ENCODE measurements at places on chromosomes 4 and X.

GRCh38 chrX:130139474-130140201, 26.0 kb downstream of the AIFM1 start:
- DNase-seq = no peak

DNA sequence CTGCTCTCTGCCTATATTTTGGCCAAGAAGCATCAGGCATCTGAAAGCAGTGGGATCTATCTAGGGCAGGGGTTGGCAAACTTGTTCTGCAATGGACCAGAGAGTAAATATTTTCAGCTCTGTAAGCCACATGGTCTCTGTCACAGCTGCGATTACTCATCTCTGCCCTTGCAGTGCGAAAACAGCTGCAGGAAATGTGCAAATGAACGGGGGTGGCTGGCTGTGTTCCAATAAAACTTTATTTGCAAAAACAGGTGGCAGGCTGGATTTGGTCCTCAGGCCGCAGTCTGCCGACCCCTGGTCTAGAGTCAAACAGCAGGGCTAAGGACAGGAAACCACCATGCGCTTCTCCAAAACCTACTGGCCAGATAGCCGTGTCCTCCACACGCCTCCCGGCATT, 48.6 kb downstream of the ACOX3 start:
- peak; percentile 23 for DNase-seq

DNA sequence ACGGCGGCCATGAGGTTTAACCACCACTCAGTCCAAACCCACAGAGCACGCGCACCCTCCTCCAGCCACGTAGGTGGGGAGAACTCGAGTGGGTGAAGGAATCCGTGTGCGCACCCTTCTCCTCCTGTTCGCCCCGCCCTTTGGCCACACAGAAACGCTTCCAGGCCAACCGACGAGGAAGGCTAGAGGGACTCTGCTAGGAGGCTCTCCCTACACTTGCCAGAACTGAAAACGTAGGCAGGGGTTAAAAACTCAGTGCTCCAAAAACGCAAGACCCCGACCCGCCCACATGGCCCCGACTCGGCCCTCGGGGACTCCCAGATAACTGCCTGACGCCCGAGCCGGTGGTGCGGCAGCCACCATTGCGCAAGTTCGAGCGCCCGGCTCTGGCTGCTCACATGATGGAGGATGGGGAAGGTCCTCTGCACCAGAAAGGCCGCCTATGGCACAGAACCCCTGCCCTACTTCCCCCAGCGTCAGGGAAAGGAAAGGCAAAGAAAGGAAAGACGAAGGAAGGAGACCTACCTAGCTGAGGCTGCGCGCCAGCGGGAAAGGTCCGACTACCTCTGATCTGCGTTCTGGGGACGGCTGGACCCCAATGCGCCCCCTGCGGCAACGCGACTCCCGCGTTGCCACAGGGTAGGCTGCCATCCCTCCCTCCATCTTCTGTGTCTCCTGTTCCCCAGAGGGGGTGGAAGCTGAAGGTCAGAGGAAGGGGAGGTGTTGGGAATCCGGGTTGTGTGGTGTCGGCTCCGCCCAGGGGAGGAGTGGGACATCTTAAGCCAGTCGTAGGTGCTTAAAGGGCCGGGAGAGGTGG, 201.9 kb upstream of the AGTR2 start:
- peak; percentile 76 for DNase-seq

GRCh38 chr4:41967392-41967791, 14.2 kb upstream of the DCAF4L1 start:
- DNase-seq = no peak

- no peak for DNase-seq
These were observed 589.2 kb upstream of the NR3C2 start for GRCh38 chr4:149031399-149031798.

DNA sequence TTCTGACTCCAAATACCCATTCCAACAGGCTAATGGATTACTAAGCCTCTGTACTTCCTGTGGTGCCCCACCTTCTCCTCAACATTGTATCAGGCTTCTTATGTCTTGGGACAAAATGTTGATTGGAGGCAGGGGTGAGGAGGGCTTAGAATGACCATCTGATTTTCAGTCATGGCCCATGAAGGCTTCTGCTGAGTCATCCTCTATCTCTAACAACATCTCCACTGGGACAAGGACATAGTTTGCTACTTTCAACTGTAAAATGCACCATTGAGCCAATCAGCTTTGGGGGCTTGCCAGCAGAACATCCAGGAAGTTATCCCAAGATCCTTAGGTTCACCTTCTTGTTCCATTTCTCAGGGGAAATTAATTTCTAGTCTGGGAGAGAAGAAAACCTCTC, 29.5 kb downstream of the MAGEB17 start:
- DNase-seq = no peak

DNA sequence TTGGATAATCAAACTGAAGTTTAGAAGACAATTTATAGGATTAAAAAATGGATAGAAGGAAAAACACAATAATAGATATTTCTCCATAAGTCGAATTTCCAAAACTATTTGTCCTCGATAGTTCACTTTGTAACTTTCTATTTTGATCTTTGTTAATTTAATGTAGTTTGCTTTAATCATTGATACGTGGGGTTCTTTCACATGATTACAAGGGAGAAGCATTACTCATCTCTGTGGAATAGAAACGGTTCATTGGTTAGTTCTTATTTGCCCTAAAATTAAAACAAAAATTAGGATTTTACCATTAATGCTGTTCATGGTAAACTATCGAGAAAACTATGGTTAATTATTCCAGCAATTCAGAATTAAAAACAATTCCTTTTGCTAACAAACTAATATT, 2.1 kb downstream of the TET2 start:
- no peak for DNase-seq

DNA sequence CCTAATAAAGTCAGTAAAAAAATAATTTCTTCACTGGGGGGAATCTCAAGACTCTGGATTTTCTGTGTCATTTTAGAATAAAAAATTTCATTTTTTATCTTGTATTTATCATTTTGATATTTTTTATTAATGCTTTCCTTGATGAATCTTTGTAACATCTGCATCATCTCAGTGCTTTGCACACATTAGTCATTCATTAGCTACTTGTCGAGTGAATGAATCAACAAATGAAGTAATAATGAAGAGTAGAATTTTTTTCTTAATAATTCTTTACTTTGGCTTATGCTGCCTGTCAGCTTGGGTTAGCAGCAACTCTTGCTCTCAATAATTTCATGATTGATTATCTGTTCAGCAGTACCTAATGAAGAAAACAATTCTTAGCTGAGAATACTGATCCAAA, 530.8 kb downstream of the GRXCR1 start:
- no peak for DNase-seq

- no peak for DNase-seq
These were observed 44.2 kb upstream of the SCRG1 start for GRCh38 chr4:173443121-173443520.

DNA sequence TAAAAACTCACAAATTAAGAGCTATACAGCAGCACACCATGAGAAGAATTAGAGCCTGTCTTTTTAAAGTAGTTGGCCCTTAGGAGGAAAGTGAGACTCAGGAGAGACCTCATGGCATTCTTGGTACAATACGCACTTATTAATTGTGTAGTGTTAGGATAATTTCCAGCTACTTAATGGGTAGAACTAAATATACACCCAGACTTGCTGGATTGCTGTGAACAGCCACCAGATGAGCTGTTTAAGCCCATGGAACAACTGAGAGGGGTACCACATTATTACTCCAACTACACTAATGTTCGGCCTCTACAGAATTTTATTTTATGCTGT, 13.6 kb downstream of the MFAP3L start:
- DNase-seq = no peak

- DNase-seq = no peak
These were observed 141.1 kb upstream of the WDFY3 start for GRCh38 chr4:85107553-85107952.

- DNase-seq = no peak
These were observed 162.8 kb downstream of the PPP1R2C start for GRCh38 chrX:42615161-42615563.

DNA sequence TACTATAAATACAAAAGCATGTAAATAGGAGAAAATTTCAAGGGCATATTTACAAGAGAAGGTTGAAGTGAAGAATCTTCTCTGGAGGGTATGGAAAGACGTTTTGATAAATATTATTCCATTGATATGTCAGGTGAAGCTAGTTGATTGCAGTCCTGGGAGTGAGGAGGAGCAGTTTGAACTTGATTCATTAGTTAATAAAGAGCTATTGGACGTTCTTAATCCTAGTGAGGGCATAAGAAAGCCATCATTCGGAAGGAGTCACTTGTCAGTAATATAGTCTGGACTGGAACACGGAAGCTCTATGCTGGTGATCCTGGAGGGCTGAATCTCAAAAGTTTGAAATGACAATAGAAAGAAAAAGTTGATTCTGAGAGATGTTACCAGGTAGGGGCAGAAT, 455.1 kb downstream of the PACRGL start:
- no peak for DNase-seq

DNA sequence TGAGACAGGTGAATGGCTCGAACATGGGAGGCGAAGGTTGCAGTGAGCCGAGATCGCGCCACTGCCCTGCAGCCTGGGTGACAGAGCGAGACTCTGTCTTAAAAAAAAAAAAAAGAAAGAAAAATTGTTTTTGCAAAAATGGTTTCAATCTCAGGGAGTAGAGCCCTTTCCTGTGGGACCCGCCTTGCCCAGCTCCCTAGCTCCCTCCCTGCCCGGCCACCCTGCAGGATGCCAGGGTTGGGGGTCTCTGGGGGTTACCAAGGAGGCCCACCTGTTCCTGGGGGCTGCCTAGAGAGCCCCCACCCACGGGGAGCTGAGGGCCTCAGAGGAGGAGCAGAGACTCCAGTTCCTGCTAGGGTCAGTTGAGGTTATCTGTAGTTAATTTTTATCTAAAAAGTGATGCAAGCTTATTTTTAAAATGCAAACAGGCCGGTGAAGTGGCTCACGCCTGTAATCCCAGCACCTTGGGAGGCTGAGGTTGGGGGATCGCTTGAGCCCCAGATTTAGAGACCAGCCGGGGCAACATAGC, 18.7 kb upstream of the PLCXD1 start:
- no peak for DNase-seq

GRCh38 chr4:124055896-124056295, 656.6 kb downstream of the ANKRD50 start:
- DNase-seq = no peak

- no peak for DNase-seq
These were observed 200.7 kb upstream of the IL15 start for GRCh38 chr4:141435446-141436225.

DNA sequence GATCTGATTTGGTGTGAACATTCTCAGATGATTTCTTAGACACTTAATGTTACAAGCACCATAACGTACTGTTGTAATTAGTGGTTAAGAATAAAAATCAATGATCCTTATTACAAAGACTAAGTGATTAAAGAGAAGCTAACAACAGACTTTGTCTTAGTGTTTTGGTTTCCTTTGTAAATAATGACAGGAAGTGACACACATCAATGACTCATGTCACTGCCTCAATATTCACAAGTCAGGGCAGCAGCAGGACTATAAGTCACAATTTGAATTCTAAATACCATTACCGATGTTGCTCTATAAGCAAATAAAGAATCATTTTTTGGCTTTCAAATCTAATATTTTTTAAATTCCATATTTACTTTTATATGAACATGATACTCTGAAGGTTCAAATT, 115.8 kb upstream of the FAT4 start:
- DNase-seq = no peak

GRCh38 chrX:123169247-123169901, 14.7 kb upstream of the GRIA3 start:
- no peak for DNase-seq

DNA sequence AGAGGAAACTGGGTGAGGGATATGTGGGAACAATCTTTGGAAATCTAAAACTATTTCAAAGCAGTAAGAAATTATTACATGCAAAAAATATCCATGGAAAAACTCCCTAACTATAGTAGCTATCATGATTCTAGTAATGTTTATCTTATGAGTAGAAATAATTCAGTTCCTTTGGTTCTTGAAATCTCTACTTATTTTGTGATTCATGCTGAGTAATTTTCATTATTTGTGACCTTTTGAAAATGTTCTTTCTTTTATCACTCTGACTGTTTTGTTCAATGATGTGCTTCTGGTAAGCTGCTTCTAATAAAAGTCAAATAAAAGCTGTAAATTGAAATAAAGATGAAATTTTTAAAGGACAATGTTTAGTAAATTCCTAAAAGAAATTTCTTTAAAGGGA, 40.4 kb upstream of the MAGEB10 start:
- no peak for DNase-seq

- DNase-seq = no peak
These were observed 23.1 kb downstream of the DMD start for GRCh38 chrX:33188286-33188685.

DNA sequence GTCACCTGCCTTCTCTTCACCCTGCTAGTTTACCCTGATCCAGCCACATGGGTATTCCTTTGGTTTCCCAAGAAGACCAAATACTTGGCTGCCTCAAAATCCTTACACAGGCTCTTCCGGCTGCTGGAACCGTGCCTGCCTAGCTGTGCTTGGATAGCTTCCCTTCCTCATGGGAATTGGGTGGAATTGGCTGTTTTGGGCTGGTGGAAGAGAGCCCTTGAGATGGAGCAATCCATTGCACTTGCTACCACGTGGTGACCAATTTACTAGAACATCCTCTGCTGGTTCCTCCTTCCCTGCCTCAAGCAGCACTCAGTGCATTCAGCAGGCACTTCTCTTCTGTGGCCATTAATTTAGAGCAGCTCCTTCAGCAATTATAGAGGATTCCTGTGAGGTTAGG, 119.3 kb upstream of the AP1S2 start:
- no peak for DNase-seq

DNA sequence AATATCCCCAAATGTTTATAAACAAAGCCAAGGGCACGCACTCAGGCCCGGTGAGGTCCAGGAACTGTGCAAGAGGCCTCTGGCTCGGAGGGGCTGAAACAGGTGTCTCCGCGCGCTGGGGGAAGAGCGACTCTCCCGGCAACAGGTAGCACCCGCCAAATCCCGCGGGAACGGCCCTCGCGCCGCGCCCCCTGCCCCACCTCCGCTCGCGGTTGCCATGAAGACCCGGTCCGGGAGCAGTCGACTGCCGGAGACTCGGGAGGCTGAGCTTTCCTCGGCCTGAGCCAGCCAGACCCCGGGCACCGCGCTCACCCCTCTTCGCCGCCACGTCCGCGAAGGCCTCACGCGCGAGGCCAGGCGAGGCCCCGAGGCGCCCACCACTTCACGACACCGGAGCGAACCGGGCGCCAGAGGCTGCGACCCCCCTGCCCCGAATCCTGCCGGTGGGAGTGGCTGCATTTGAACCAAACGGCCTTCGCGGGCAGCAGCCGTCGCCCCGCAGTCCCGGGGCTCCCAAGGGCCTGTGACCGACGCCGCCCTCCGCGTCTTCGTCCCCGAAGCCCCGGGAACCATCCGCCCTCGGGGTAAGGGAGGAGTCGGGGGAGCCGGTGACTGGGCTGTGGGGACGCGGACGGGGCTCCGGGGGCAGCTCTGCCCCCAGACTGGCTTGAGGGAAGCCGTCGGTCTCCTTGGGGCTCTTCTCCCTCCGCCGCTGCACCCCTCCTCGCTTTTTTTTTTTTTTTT, at the start of gene NSUN7:
NSUN7 (plus strand) TSS at position 239 of the 744 bp plus-strand sequence. CDS start 739 bp downstream, outside the sequence.
- no peak for DNase-seq
